GM12892 (cell line): ENCODE measurements at places on chromosomes 5 and 9.

GRCh38 chr5:61966997-61967396, 339.0 kb upstream of the KIF2A start:
- no peak for DNase-seq

DNA sequence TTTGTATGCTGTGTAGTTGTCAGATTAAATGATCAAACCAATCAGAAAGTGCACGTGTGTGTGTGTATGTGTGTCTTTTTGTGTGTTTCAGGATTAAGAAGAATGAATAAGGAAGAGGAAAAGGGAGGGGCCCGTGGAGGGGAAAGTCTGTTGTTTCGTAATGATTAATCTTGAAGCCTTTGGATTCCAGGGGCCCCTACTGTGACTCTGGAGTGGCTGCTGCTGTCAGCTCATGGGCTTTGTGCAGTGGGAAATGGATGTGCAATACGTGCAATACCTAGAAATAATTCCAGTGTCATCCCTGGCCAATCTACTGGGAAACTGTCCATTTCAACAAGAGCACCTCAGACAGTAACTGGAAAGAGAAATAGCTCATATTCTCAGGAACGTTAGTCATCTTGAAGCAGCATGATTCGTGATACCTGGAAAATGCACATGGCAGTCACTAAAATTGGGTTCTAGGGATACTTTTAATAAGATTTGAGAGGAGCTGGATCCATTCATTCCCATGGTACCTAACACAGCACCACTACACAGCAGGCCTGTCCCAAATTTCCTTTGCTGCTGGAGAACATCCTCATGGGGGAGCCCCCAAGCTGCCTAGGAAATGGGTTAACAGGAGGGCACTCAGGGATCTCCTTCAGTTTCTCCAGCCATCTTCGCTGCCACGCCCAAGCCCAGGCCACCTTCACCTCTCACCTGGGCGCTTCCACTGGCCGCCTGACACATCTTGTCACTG, 186.3 kb downstream of the NR3C1 start:
- DNase-seq, result no peak

DNA sequence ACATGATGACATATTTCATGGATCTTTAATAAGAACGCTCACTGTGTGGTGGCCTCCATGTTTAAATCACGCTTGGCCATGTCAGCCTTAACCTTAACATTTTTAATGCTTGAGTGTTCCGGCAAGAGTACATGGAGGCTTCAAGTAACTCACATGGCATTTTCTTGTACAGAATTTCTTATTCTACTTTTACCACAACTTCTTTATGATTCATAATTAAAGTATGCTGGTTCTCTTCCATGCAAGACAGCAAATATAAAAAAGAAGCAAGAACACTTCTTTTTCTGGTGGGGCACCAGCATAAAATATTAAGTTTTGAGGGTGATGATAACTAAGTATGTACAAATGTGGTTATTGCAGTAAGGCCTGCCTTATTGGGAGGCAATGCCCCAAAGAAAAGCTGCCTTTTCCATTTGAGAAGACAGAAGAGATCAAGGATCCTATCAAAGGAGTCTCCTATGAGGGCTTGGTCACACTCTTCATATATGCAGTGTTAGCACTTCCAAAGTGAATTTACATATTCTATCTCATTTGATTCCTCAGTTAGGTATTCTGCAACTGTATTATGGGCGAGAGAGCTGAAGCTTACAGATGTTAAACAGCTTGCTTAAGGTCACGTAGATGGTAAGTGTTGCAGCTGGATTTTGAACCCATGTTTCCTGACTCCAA, 382.7 kb upstream of the MEF2C start:
- no peak for DNase-seq

- DNase-seq, result no peak
Measured at GRCh38 chr9:137515338-137515724, 34.9 kb downstream of the PNPLA7 start.

- no peak for DNase-seq
Measured at GRCh38 chr9:135230817-135231520, 143.5 kb downstream of the OLFM1 start.
